Fibroblast of mammary gland (primary cell): ENCODE measurements at places on chromosomes 6 and 20.
A peak's percentile ranks its signal among the peaks of the same experiment; 100 is the strongest.

GRCh38 chr20:23624324-23624691, 13.4 kb downstream of the CST3 start:
- peak; percentile 90 for DNase-seq

GRCh38 chr6:134967711-134968110, 17.8 kb upstream of the ALDH8A1 start:
- DNase-seq = no peak

GRCh38 chr6:110340392-110340965, 17.7 kb downstream of the METTL24 start:
- no peak for DNase-seq

- DNase-seq = no peak
Measured at GRCh38 chr20:43689165-43689564, 22.3 kb downstream of the MYBL2 start.

DNA sequence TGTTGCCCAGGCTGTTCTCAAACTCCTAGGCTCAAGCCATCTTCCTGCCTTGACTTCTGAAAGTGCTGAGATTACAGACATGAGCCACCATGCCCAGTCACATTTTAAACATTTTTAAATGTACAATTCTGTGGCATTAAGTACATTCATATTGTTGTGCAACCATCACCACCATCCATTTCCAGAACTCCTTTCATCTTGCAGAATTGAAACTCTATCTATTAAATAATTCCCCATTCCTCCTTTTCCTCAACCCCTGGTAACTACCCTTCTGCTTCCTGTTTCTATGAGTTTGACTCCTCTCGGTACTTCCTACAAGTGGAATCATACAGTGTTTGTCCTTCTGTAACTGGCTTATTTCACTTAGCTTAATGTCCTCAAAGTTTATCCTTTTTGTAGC, 103.8 kb upstream of the NAA20 start:
- no peak for DNase-seq

DNA sequence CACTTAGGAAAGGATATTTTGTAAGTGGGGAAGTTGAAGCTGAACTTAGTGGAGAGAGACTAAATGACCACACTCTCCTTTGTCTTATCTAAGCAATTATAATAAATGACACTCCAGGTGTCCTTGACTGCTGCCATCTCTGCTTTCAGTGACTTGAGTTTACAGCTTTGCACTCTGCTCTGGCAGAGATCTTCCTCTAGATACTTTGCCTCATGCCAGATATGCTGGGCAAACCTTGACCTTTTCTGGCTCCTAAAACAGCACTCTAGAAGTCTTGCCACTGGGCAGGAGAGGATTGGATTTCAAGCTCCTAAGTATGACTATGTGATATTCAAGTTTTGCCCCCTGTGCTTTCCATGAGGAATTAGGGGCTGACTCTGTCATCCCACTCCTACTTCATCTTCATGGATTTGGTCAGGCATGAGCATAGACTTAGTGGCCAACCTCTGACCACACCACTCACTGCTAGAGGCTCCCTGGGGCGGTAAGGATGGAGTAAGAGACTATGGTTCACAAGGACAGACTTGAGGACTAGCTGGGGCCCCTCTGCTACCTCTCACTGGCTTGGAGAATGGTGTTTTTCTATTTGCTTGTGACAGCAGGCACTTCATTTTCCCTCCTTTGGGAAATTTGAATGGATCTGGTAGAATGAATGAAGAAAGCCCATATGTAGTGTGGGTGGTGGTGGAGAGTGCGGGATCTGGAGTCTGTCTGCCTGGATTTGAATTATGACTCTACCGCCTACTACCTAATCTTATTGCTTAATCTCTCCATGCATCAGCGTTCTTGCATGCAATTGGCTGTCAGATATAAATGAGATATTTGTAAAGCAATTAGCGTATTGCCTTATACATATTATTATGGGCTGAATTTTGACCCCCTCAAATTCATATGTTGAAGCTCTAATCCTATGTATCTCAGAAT, 191.4 kb downstream of the REV3L start:
- peak; percentile 69 for DNase-seq

GRCh38 chr6:147642458-147642857, 134.0 kb downstream of the SAMD5 start:
- no peak for DNase-seq

DNA sequence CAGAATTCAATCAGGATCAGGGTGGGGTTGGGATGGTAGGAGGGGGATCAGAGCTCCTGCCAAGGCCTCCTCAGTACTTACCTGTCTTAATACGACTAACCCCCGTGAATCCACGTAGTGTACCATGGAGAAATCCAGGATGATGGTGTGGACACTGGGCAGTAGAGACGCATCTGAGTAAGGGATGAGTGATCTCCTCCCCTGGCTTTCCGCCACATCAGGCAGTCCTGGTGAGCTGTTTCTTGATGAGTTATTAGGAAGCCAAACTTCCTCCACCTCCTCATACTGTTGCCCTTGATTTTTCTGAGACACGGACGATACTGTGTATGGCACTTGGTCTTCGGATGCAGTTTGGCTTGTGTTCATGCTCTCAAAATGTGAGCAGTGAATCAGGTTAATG, 34.2 kb upstream of the SRPK1 start:
- DNase-seq = peak; percentile 86

- DNase-seq = peak; percentile 75
Measured at GRCh38 chr6:6811128-6812009, 222.8 kb downstream of the LY86 start.

DNA sequence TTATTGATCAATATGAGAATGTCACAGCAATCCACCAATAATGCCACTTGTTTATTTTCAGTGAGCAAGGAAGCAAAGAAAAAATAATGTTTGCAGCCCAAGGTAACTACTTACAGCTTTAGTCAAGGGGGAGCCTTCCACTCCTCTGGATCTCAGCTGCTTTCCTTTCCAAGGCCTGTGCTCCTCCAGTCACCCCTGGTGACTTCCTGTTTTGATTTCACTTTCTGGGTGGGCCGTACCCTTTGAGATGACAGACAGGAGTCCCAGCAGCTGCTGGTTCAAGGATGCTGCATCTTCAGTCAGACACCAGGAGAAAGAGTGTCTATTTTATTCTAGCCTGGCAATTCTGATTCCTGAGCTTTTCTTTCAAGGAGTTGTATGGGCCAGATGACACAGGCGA, 5.6 kb upstream of the VNN2 start:
- no peak for DNase-seq

DNA sequence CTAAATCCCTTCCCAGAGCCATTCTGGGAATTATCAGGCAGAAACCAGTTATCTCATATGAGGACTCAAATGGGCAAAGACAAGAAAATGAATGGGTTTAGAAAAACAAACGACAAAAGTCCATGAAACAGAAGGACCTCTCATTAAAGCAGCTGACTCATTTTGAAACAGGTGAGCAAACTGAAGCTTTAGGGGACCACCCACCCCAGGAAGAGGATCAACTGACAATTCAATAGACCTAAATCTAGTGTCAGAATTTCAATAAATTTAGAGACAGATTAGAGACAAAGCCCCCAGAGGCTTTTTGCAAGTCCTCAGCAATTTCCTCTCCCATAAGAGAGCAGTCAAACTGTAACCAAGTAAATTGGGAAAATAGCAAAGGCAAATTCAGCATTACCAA, 333.8 kb downstream of the PTPRT start:
- no peak for DNase-seq

DNA sequence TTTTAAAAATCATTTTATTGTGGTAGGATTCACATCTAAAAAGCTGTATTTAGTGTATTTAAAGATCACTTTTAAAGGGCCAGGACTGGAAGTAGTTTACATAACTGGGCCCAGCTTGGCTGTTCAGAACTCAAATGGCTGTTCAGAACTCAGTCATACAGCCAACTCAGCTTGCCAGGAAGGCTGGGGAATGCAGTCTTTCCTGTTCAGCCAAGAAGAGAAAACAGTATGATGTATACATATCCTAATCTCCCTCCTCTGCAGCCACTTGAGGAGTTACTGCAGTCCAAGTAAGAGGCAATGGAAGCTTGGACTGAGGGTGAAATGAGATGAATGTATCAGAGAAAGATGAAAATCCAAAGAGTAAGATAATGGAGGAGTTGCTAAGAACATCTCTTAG, 24.6 kb downstream of the DSTN start:
- DNase-seq = peak; percentile 50

- no peak for DNase-seq
Measured at GRCh38 chr20:47758517-47759450, 26.5 kb downstream of the SULF2 start.

- peak; percentile 80 for DNase-seq
Measured at GRCh38 chr6:67629258-67629657, 1005.8 kb upstream of the ADGRB3 start.

DNA sequence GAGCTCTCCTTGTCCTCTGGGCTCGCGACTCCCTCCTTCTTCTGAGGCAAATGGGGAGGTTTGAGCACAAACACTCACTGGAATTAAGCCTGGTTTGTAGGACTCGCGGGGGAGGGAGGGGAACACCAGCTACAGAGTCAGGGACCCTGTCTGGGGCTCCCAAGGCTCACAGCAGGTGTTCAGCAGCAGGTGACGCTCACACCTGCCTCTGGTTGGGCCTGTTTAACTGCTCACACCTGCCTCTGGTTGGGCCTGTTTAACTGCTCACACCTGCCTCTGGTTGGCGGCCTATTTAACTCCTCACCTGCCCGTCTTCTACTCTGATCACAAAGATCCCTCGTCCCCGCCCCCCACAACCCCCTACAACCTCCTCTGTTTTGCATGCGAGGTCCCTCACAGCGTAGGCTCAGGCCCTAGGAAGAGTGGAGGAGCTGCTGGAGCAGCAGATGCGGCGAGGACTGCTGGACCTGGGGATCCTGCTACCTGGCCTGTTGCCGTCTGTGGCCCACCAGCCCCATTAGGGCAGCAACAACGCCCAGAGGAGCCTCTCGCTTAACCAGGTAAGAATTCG, 181.9 kb downstream of the ERMARD start:
- no peak for DNase-seq

- DNase-seq = no peak
Measured at GRCh38 chr6:127533736-127534135, 14.6 kb upstream of the MTCL3 start.

DNA sequence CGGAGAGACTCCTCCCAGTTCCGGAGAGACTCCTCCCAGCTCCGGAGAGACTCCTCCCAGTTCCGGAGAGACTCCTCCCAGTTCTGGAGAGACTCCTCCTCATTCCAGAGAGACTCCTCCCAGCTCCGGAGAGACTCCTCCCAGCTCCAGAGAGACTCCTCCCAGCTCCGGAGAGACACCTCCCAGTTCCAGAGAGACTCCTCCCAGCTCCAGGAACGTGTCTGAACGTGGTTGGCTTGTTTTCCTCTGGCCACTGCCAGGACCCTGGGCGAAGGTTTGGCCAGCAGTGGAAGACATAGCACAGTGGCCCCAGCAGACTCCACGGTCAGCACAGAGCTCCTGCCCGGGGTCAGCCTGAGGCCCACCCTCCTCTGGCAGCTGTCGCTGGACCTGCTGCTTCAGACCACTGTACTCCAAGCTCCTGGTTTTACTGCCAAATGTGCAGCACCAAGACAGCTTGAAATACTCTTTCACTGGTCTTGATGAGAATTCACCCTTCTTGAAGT, 122.3 kb upstream of the AFDN start:
- no peak for DNase-seq

GRCh38 chr6:71886184-71887005, at the start of gene RIMS1:
TSS of gene RIMS1 (plus strand) at chr6:71886550. CDS start at chr6:71887024, 474 bp downstream.
- no peak for DNase-seq

DNA sequence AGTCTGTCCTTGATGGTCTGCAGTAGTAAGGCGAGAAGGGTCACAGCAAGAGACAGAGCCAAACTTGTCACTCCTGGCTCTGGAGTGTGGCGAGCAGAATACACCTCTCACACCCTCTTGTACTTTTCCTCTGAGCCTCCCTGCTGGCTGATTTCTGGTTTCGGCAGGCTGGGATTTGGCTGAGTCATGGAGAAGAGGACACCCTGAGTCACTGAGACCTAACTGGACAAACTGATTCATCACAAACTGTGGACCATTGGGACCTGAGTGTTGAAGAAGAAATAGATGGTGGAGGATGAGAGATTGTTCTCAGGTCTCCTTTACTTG, 101.7 kb downstream of the F13A1 start:
- peak; percentile 75 for DNase-seq

- no peak for DNase-seq
Measured at GRCh38 chr6:21271428-21272155, 322.0 kb upstream of the SOX4 start.

- DNase-seq = no peak
Measured at GRCh38 chr6:53239526-53239925, 90.9 kb upstream of the GCM1 start.

DNA sequence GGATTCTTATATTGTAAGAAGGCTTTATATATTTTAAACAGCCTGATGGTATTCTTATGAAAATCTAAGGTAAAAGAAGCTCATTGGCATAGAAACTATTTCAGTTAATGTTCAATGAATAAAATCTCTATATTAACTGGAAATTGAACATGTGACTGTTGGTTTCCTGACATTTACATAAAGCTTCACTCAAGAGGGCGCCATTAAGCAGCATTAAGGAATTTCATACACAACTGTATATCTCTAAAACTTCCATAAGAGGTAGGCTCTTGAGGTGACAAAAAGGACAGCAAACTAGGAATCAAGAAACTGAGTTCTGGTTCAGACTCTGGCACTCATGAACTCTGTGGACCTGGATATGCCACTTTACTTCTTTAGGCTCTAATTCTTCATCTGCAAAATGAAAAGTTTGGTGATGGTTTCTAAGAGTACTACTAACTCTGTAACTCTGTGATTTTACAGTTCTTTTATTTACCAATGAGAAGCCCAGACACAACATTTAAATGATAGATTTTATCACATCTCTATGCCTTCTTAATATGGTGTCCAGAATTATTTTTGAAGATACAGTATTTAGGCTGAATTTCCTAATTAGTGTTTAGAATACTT, 147.5 kb downstream of the FLRT3 start:
- peak; percentile 69 for DNase-seq

- no peak for DNase-seq
Measured at GRCh38 chr20:25269057-25269832, 21.4 kb downstream of the PYGB start.

DNA sequence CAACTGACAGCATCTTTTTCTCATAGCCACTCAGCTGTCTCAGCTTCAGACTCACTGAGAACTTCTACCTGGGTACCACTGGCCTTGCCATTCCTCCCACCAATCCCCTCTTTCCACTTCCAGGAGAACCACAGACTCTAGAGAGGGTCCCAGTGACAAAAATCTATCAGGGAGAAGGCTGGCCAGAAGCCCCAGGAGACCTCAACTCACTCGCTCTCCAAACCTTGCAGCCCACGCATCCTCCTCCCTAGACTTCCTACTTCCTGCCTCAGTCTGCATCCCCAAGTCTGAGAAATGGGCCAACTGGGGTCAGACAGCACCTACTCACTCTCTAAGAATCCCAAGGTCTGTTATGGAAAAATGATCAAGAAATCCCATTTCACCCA, 1.2 kb downstream of the TMEM239 start:
- no peak for DNase-seq

DNA sequence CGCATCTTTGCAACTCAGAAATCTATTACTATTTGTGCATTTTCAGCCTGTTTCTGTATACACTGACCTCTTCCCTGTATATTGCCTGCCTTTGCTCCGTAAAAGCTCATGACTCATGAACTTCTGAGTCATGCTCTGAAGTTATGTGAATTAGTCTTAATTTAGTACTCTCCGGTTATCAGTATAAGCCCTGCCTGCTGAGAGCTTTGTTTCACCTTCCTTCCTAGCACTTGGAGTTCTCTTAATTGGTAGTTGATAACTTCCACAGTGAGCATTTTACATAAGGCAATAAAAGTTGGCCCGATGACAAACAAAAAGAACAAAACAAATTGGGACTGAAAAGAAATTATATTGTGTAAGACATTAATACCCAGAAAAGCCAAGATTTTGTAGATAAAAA, 231.4 kb downstream of the GJA1 start:
- peak; percentile 91 for DNase-seq

- DNase-seq = peak; percentile 50
Measured at GRCh38 chr6:37783856-37784584, 35.5 kb upstream of the ZFAND3 start.
